ENCODE measurements at places on chromosomes 1 and 21.

DNA sequence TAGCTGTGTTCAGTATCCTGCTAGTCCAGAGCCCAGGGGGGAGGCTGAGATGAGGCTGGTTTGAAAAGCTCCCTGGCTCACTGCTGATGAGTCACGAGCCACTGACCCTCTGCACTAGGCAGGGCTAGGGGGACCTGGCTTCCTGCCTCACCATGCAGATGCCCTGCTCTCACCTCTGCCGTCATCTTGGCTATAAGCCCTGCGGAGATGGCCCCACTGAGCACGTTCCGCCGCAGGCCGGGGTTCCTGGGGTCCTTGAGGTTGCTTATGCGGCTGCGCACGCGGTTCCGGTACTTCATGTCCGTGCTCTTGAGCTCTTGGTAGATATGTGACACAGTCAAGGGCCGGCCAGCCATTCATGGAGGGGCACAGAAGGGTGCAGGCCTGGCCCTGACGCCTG, 24.1 kb upstream of the ZNF436 start:
- DNase-seq = no peak

DNA sequence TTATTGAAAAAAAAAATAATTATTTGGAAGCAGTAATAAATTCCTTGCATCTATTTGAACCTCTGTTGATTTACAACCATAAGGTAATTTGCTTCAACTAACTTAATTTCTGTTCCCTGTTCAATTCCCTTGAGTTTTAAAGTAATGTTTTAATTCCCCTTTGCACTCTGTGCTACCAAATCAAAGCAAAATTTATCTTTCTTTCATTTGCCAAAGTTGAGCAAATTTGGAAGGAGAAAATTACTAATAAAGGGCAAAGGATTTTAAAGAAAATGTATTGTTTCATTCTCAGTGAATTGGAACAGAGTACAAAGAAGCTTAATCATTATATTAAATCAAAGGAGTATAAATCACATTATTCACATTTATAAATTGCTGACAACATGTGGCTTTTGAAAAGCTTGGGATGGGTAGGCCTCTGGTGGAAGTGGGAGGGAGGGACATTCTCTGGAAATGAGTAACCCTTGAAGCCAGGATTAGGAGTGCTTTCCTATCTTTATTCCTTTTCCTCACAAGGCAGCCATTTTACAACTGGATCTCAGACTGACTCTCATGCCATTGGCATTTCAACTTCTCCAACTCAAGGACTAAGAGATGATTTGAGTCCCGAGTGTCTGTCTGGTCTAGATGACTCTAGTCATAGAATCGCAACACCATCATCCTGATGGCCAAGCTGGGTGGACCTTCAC, 331.6 kb upstream of the DUSP10 start:
- no peak for DNase-seq

GRCh38 chr1:37174876-37175275, 140.6 kb upstream of the GRIK3 start:
- no peak for DNase-seq

DNA sequence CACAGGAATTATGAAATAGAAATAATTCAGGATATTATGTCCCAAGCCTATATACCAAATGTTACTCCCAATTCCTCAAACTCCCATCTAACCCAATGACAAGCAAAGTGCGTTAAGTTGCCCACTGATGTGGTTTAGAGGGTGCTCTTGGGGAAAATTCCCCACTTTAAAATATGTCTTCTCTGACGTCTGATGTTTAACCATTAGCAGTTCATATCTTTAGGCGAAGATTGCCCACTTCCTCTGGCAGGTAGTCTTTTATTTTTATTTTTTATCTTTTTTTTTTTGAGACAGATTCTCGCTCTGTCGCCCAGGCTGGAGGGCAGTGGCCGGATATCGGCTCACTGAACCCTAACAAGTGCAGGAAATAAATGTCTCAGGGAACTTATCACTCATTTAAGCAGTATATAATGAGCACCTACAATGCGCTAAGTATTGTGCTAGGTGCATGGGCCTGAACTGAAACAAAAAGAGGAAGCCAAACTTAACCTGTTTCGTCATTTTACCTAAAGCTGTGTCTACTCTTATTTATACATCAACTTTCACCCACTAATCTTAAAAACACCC, 1.3 kb upstream of the LYST start:
- DNase-seq = no peak

GRCh38 chr1:166701603-166702100, 137.6 kb upstream of the POGK start:
- no peak for DNase-seq

DNA sequence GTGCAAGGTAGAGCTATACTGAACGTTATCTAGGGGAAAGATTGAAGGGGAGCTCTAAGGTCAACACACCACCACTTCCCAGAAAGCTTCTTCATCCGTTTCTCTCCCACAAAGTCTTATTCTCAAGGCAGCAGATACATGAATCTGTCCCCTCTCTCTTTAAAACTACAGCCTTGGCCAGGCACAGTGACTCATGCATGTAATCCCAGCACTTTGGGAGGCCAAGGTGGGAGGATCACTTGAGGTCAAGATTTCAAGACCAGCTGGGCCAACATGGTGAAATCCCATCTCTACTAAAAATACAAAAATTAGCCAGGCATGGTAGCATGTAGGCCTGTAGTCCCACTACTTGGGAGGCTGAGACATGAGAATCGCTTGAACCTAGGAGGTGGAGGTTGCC, 8.1 kb downstream of the CYP4X1 start:
- no peak for DNase-seq

DNA sequence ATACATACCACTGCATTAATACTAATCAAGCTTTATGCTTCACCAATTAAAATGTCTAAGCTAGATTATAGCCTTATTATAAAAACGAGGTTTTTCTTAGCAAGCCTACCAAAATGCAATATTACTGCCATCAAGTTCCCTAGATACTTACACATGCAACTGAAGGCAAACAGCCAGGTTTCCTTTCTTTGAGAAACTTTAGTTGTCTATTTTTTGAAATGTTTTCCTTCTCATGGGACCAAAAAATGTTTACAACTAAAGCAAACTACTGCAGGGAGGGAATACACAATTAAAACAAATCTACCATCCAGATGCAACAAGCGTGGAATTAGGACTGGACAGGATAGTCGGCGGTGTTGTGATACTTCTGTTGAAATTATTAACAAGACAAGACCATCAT, 1.3 kb downstream of the ZNF644 start:
- DNase-seq = no peak

DNA sequence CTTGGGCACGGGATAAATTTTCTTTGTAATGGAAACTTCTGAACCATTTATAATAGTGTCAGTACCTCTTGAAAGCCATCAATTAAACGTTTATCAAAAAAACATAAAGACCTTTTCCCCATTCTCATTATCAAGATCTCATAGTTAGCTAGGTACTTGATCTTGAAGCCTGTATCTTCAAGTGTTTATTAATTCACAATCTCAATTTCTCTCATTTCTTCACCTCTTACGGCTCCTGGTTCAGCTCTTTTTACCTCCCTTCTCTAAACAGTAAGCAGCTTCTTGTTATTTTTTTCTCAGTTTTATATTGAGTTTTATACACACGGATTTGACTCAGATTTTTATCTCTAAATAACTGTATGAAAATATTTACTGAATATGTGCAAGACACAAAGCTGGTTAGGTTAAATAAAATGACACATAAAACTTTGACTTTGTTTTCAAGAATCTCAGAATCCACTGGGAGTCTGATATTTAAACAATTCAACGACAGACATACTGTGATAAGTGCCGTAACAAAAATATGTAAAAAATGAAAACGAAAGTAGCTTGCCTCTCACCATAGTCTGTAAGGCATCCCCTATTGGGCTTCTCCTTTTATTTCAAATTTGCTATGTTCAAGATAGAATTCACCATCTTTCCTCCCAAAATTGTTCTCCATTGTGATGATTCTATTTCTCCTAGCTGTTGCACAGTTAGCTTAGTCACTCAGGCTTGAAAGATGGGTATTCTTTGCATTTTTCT, 411.6 kb upstream of the ZRANB2 start:
- no peak for DNase-seq

- DNase-seq = no peak
Measured at GRCh38 chr1:60583696-60584095, 498.7 kb upstream of the NFIA start.

GRCh38 chr1:242764161-242764560, 239.7 kb upstream of the PLD5 start:
- no peak for DNase-seq

DNA sequence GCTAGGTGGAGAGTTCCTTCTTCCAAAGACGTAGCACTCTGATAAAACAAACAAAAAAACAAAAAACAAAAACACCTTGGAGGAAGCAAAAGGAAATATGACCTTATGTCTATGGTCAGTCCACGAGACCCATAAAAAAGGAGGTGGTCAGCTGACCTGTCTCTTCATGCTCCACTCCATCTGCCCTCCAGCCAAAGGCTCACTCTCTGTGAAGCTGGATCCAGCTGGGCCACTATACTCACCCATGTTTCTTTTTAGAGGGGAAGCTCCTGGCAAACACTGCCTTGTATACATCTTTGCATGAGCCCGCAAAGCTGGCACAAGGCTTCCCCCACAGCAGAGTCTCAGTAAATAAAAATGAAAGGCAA, 126.1 kb upstream of the CACHD1 start:
- DNase-seq = no peak

GRCh38 chr21:28916150-28916893, 76.4 kb downstream of the LTN1 start:
- no peak for DNase-seq

- DNase-seq = no peak
Measured at GRCh38 chr1:24364605-24364974, 45.4 kb downstream of the GRHL3 start.

GRCh38 chr1:153945131-153945794, 1.3 kb downstream of the DENND4B start:
- DNase-seq = peak; percentile 65

GRCh38 chr1:201507360-201507675, 395 bp upstream of the CSRP1 start:
- no peak for DNase-seq

- no peak for DNase-seq
Measured at GRCh38 chr1:203089001-203089650, 3.3 kb upstream of the MYOG start.

- DNase-seq = no peak
Measured at GRCh38 chr21:36717976-36718375, 19.1 kb downstream of the SIM2 start.

GRCh38 chr1:9811239-9811966, 12.4 kb downstream of the CLSTN1 start:
- no peak for DNase-seq

DNA sequence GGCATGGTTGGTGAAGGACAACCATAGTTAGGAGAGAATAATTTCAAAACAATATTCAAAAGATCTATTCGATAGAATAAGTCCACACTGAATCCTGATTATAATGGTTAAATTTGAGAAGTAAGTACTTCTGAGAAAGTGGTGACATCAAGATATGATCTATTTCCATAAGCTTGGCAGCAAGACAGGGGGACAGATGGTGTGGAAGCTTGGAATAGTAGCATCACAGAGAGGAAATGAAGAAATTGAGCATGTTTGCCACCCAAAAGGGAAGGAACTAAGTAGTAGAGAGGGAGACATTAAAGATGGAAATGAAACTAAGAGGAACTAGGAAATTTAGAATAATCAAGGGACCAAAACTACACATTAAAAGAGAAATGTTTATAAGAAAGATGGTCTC, 94.5 kb downstream of the OLFM3 start:
- no peak for DNase-seq

DNA sequence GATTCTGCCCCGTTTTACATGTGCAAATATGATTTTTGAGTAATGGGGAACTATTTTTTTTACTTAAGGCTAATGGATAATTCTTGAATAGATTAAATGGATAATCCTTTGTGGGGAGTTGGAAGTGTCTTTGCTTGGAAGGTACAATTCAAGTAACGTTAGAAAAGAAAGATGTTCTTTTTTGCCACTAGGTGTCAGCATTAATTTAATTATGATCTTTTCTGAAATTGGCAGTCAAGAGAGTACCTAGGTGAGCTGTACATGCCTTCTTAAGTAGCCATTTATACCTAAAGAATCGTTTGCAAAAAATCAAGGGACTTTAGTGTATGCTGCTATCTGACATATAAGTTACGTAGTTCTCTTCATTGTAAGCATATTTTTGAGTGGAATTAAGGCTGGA, 2.2 kb downstream of the FBXO28 start:
- no peak for DNase-seq

- no peak for DNase-seq
Measured at GRCh38 chr1:28246427-28246832, 10.5 kb downstream of the ATP5IF1 start.

GRCh38 chr1:107623431-107623830, 341.5 kb downstream of the VAV3 start:
- no peak for DNase-seq

- DNase-seq = no peak
Measured at GRCh38 chr1:56532350-56532683, 47.0 kb downstream of the PLPP3 start.

- no peak for DNase-seq
Measured at GRCh38 chr1:66253330-66253921, 280.5 kb upstream of the SGIP1 start.

- no peak for DNase-seq
Measured at GRCh38 chr21:32782698-32783097, 11.1 kb upstream of the PAXBP1 start.

- no peak for DNase-seq
Measured at GRCh38 chr1:202143768-202144401, 652 bp downstream of the ARL8A start.

- DNase-seq = no peak
Measured at GRCh38 chr1:6971048-6971447, 185.8 kb downstream of the CAMTA1 start.

- no peak for DNase-seq
Measured at GRCh38 chr21:42060166-42060565, 11.0 kb upstream of the UMODL1 start.

DNA sequence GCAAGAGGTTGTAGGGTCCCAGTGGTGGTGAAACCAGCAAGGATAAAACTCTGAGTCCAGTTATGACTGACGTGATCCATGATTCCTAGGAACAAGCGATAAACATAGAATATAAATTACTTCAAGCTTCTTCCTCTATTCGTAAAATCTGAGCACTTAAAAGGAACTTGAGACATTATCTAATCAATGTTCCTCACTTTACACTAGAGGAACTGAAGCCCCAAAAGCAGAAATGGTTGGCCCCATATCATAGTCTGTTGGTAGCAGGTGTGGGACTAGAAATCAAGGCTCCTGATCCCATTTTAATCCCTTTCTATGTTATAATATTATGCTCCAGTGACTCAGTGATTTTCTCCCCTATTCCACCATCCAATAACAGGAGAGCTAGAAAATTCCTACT, 21.9 kb upstream of the MNDA start:
- no peak for DNase-seq

DNA sequence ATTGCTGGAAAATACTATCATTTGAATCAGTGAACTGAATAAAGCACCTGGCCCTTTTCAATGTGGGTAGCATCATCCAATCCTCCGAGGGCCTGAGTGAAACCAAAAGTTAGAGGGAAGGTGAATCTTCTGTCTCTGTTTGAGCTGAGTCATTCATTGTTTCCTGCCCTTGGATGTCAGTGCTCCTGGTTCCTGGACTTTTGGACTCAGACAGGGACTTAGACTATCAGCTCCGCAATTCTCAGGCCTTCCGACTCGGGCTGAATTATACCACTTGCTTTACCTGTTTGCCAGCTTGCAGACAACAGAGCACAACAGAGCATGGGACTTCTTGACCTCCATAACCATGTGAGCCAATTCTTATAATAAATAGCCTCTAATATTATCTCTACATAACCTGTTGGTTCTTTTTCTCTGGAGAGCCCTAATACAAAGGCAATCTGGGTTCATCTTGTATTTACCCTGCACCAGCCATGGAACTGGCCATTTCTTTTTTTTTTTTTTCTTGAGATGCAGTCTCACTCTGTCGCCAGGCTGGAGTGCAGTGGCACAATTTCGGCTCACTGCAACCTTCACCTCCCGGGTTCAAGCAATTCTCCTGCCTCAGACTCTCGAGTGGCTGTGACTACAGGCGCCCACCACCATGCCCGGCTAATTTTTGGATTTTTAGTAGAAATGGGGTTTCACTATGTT, 19.2 kb upstream of the VASH2 start:
- no peak for DNase-seq
